Frontal cortex (tissue), 4 donors: ENCODE measurements at places on chromosomes 1 and 21.

DNA sequence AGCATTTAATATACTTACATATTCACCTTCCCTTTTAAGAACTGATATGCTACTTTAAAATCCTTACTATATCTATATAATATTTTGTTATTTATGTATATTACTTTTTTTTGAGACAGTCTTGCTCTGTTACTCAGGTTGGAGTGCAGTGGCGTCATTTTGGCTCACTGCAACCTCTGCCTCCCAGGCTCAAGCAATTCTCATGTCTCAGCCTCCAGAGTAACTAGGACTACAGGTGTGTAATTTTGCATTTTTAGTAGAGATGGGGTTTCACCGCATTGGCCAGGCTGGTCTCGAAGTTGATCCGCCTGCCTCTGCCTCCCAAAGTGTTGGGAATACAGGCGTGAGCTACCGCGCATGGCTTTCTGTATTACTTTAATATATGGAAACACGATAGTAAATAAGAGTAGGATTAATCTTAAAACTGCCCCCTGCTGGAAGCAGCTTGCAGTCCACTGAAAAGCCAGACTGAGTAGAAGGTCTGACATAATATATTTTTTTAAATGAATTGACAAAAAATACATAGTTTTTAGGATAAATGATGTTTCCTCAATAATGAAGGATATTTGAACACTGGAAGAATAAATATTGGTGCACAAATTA, 24.4 kb downstream of the RCAN3 start:
- no peak for DNase-seq

- no peak for DNase-seq
Observed at GRCh38 chr21:33644383-33645074, 2.2 kb downstream of the ITSN1 start.

GRCh38 chr1:54545916-54546635, 2.0 kb upstream of the ACOT11 start:
- no peak for DNase-seq

GRCh38 chr1:12626888-12627287, 8.9 kb upstream of the DHRS3 start:
- no peak for DNase-seq

- DNase-seq, result no peak
Observed at GRCh38 chr1:32984455-32985171, 20.0 kb upstream of the RNF19B start.

- no peak for DNase-seq
Observed at GRCh38 chr1:243268751-243269460, 13.1 kb downstream of the SDCCAG8 start.

GRCh38 chr1:50705041-50705440, 255.0 kb downstream of the FAF1 start:
- DNase-seq, result no peak

- no peak for DNase-seq
Observed at GRCh38 chr1:225657462-225657989, 4.6 kb upstream of the ENAH start.

GRCh38 chr1:202462342-202463076, 114.0 kb downstream of the PPP1R12B start:
- DNase-seq, result no peak

- no peak for DNase-seq
Observed at GRCh38 chr21:15151385-15152103, 86.7 kb upstream of the NRIP1 start.

DNA sequence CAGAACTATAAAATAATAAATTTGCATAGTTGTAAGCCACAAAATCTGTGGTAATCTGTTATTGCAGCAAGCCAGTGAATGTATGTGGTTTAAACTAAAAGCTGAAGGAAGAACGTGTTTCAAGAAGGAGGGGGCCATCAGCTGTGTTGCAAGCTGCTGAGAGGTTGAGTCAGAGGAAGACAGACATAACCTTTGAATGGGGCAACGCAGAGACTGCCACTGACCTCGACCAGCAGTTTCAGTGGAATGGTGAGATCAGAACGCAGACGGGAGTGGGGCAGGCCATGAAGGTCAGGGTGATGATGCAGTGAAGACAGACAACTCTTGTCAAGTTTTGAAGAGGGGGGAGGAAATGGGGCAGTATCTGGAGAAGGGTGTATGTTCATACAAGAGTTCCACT, 23.2 kb upstream of the QSOX1 start:
- DNase-seq, result no peak

DNA sequence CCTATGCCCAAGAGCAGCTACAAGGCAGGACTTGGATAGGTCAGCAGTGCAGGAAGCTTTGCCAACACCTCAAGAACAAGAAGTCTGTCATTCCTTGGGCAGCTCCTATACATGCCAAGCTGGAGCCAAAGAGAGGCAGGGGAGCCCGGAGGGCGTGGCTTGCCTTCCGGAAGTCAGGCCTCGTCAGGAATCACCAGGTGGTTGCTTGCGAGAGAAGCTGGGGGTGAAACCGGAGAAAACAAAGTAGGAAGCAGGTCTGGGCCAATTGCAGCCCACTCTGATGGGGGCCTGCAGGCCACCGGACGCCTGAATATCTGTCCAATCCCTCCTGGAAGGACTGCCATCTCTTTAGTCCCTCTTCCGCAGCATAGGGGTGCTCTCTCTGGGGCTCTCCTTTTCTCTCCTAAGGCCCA, 794 bp upstream of the FAM76A start:
- no peak for DNase-seq

- DNase-seq, result no peak
Observed at GRCh38 chr1:167409183-167409582, 109.1 kb downstream of the CD247 start.

DNA sequence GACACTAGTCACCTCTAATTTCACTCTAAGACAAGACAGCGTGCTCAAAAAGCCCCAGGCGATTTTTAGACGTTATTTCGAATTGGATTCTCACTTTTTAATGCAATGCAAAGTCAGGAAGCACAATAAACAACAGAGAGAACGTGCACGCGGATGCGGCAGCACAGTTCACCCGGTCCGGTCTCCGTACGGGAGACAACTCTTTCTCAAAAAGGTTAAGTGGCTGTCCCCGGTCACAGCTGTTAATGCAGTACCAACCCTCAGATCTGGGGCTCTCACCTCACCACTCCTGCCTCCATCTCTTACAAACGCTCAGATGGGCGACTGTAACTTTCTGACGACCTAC, 1.2 kb downstream of the HP1BP3 start:
- DNase-seq, result no peak

- DNase-seq, result no peak
Observed at GRCh38 chr1:94540440-94541245, 916 bp downstream of the F3 start.

DNA sequence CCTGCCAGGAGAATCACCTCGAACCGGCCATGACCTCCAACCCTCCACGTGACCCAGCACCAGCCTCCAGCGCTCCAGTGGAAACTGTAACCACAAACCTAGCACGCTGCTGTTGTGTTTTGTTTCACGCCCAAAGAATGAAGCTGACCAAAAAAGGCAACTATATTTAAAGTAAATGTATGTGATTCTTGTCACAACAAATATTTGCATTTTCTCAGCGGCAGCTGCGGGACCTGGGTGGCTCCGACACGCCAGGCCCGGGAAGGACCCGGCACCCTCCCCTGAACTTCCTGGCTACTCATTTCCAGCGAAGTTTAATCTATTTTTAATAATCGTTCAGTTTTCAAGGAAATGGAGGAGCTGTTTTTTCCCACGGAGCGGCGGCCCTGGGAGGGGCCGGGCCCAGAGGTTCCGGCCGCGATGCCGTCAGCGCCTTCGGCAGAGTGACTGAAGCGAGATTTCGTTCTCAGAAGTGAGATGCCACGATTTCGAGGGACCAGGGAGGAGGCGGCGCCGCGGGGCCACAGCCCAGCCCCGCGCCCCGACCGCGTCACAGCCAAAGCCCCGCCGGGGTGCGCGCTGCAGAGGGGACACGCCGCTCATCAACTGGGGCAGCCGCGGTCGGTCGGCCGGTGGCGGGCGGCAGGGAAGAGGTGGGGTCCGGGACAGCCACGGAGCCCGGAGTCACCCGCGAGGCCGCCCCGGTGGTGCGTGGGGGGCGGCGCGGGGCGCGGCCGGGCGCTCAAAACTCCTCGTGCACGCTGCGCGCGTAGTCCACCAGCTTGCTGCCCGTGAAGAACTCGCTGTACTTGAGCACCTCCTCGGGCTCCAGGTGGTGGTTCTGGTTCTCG, 3.0 kb upstream of the TNFRSF4 start:
- no peak for DNase-seq

- no peak for DNase-seq
Observed at GRCh38 chr1:86938450-86938849, 24.0 kb downstream of the HS2ST1 start.

- no peak for DNase-seq
Observed at GRCh38 chr1:106798991-106799390, 257.5 kb upstream of the PRMT6 start.

GRCh38 chr1:105874621-105875020, 1181.9 kb upstream of the PRMT6 start:
- no peak for DNase-seq

DNA sequence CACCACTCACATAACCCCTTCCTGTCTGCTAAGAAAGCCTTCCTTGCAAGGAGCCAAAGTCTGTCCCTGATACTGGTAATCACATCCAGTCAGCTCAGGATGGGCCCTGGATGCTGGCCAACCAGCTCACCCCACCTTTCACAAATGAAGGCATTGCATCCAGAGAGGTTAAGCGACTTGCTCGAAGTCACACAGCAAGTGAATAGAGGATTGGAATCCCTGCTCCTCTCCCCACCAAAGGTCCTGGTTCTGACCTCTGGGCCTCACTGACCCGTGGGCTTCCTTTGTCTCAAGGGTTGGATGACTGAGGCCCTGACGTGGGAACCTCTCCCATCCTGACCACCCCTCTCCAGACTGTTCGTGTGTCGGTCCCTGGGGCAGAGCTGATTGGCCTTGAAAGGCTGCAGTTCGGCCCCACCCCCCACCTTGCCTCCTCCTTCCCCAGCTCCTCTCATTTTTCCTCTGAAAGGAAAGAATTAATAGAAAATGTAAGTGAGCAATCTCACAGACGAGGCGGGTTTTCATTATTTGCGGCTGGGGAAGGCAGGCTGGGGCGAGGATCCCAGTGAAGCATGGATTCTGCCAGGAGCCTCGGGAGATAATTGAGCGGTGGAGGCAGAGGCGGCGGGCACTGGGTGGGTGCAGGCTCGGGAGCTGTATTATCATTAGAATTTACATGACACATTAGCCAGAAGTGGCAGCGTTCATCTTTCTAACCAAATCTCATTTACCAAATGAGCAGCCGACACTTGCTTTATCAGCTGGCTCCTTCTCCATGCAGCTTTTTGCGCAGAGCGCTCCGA, 101.5 kb upstream of the CSF3R start:
- no peak for DNase-seq

DNA sequence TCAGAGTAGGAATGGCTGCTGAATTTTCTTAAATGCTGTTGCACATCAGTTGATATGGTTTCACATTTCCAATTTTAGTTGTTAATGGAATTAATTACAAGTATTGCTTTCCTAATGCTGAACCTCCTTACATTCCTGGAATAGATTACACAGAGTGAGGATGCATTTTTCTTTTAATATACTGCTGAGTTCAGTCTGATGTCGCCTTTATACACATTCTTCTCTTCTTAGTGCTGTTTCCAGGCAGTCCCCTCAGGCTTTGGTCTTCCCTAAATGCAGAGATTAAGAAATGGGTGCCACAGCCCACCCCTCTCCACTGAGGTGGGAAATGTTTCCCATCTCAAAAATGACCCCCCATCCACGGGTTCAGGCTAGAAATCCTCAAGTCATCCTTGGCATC, 6.7 kb upstream of the TSPEAR start:
- DNase-seq, result no peak

- peak; percentile 66 for DNase-seq
Observed at GRCh38 chr1:204065174-204065985, 7.5 kb upstream of the SOX13 start.

DNA sequence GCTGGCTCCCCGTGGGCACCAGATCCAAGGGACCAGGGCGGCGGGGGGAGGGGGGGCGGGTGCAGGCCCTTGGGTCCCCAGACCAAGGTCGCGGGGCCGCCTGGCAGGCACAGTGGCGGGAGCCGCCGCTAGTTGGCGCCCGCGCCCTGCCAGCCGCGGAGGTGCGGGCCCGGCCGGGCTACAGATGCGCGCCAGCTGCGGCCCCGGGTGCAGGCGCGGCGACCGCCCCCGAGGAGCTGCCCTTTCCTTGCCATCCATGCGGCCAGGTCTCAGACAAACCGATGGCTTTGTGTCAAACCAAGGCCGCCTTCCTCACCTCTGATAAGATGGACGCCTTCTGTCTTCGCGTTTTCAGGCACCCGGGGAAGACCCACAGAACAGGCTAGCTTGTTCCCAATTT, 2.2 kb upstream of the RUNX3 start:
- peak; percentile 85 for DNase-seq

DNA sequence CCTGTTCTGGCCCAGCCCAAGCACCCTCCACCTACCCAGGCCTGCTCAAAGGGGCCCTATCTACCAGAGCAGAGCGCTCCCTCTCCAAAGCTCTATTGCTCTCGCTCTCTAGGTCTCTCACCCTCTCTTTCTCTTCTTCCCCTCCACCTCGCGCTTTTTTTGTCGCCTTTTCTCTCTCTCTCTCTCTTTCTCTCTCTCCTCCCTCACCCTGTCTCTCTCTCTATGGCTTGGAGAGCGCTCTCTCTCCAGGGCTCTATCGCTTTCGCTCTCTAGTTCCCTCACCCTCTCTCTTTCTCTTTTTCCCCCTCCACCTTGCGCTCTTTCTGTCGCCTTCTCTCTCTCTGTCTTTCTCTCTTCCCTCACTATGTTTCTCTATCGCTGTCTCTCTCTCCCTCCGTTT, 3.4 kb upstream of the ZNF678 start:
- no peak for DNase-seq

GRCh38 chr1:212979340-212980122, 29.2 kb downstream of the VASH2 start:
- no peak for DNase-seq

DNA sequence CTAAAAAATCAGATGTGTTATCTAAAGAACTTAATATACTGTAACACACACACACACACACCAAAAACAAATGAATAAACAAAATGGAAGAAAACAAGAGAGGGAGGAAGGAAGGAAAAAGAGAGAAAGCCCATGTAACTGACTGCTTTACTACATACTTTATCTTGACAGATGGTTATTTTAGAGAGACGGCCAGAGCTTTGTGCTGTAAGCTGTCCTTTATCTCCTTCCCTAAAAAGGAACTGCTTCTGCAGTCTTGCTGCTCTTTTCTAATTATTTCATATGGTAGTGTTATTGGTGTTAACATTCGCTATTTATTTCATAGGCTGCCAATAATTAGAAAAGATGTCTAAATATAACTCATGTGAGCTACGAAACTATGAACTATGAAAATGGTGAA, 1384.6 kb downstream of the MRPL39 start:
- DNase-seq, result no peak

GRCh38 chr1:171664976-171665375, 12.5 kb upstream of the MYOC start:
- DNase-seq, result no peak

GRCh38 chr21:35011681-35012080, 37.4 kb downstream of the RUNX1 start:
- no peak for DNase-seq

GRCh38 chr21:30268608-30269197, 14.0 kb downstream of the KRTAP24-1 start:
- DNase-seq, result no peak

- no peak for DNase-seq
Observed at GRCh38 chr1:6858596-6858995, 73.3 kb downstream of the CAMTA1 start.
